ENCODE measurements at places on chromosomes 7 and 10.

DNA sequence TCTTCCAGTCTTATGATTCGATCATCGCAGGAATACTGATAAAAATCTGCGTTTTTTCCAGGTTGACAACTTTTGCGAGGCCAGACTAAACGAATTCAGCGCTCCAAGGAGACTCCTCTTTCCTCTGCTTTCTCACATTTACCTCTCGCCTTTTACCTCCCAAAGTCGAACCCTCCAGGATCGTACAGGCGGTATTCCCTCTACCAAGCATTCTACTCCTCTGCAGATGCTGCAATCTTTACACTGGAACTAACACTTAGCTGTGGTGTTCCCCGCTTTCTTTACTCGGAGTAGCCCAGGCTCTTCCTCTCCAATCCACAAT lies 449 bp downstream of the NUDT5 start:
- ATAC-seq = peak; percentile 36

DNA sequence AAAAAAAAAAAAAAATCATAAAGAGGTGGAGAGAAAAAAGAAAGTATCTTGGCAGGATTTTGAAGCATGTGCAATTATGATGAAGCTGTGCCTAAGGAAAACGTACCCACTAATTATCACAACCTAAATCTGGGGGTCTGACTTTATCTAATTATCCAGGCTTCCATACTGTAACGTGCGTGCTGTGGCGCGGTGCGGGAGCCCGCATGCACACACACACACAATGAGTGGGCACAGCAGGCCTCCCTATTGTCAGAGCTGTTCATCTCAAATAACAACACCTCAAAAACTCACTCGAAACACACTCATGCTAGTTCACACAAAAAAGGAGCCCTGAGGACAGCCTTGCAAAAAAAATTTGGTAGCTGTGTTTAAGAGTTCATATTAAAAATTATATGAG lies 31.9 kb downstream of the BEND7 start:
- ATAC-seq = no peak

DNA sequence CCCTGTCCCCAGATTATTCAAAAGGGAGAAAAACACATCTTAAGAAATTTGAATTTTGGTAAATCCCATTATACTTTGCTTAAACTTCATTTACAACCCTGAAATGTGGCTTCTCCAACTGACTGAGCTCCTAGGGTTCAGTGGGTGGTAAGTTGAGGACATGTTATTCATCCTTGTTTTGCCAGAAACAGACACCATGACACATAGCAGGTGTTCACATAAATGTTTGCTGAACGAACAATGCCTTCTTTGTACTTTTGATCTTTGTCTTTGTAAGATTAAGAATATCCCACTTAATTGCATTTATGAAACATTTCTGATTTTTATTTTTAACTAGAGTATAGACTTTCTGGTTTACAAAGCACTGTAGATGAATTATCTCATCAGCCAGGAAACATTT lies 209.7 kb downstream of the GPAM start:
- no peak for ATAC-seq

DNA sequence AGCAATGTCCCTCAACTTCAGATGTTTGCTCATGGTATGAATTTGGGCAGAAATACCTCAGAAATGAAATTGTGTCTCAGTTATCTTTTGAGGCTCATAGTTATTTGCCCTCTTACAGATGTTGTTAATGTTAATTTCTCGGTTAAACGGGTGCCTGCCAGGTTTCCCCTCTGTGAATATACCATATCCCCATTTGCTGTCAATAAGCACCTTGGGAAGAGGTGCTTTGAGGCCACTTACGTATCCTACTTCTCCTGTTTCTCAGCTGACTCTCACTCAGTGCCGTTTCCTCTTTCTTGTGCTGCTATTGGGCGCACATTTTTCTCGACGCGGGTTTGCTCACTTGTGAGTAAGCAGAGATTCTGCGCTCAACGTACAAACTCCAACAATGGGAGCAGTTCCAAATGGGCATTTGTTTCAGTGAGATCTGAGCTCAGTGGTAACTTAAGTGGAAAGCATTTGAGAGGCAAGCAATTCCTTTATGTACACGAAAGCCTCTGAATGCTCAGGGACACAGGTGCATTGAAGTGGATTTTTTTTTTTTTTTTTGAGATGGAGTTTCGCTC lies 34.8 kb upstream of the JAKMIP3 start:
- no peak for ATAC-seq

- ATAC-seq = no peak
Measured at GRCh38 chr10:89294721-89295239, 7.1 kb upstream of the IFIT2 start.

GRCh38 chr7:50627824-50628361 lies 62.7 kb upstream of the DDC start:
- no peak for ATAC-seq

GRCh38 chr10:62528441-62528840 lies 154.3 kb downstream of the ZNF365 start:
- ATAC-seq = no peak

- ATAC-seq = no peak
Measured at GRCh38 chr7:138478499-138478908, 18.4 kb downstream of the TRIM24 start.

DNA sequence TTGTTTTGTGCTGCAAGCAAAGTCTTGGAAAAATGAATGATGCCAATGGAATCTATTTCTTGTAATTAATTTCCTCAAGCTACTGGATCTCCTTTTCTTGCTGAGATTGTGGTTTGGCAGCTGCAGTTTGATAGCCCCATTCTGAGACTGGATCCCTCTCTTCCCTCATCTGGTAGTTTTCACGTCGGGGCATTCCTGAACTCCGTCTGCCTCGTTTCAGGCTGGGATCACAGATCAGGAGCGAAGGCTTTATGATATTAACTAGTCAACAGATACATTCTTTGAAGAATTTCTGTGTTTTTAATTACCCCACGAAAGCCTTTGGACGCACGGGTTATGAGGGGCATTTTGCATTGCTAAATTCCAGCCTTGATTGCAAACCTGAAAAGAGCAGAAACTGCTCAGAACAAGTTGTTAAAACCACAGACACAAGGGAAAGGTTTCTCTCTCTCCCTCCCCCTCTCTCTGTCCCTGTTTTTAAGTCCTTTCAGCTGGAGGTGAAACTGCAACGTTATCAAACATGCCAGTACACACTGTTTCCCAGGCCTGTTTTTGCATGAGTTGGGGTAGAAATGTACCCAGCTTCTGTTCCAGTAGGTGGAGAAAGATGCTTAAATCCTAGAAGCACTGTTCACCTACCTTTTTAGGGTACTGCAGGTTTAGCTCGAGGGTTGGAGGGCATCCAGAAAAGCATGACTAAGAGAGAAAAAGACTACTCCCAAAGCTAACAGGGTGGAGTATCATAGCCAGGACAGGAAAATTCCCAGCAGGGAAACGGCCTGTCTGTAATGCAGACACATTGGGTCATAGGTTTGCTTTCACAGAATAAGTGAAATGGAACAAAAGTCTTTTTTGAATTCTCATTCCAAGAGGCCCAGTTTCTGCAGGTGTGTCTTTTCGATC lies 124.3 kb downstream of the CUX1 start:
- peak; percentile 88 for ATAC-seq

- ATAC-seq = peak; percentile 8
Measured at GRCh38 chr10:72174297-72174662, 41.5 kb upstream of the ANAPC16 start.

- ATAC-seq = no peak
Measured at GRCh38 chr7:55504967-55505658, 67.2 kb downstream of the VOPP1 start.

DNA sequence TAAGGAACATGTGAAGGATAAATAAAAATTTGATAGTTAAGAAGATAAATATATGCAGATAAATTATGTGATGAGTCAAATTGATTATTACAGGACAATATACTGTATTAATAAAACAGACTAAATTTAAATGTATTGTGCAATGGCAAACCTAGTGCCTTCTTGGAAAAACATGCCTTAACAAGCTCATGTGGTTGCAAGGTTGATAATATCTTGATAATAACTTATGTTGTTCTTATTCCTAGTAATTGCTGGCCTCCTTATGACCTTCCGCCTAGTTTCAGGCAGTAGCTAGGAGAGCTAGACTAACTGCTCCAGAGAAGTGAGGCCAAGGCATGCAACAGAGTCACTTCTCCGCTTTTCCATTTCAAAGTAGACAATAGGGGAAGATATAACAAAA lies 7.6 kb upstream of the RAB11FIP2 start:
- no peak for ATAC-seq

- ATAC-seq = no peak
Measured at GRCh38 chr7:138036135-138036534, 34.2 kb upstream of the CREB3L2 start.

GRCh38 chr10:112092519-112092918 lies 91.0 kb downstream of the GPAM start:
- ATAC-seq = no peak

DNA sequence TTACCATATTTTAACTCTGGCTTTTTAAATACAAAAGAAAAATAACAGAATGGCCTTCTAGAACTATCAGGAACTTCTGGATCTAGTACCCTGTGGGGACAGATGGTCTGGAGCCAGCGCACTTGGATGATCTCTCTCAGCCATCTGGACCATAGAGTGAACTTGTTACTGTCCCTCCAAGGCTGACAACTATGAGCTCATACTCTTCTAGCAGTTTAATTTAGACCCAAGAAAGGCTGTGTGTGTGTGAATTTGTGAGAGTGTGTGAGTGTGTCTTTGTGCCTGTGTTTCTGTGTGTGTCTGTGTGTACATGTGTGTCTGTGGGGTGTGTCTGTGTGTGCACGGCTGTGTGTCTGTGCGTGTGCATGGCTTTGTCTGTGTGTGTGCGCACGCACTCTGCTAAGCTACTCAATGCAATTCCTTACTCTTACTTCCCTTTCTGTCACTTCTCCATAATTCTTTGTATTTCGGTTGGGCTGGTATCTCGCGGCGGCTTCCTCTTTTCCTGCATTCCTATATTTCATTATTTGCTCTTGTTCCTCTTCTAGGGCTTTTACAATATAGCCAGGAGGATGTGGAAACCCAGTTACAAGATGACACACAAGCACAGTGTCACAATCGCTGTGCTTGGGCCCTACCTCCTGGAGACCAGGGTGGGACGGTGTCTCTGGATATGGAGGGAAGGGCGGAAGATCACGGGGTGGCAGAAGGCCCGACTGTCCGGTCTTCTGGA lies 51.9 kb downstream of the IKZF1 start:
- no peak for ATAC-seq

- peak; percentile 16 for ATAC-seq
Measured at GRCh38 chr10:72244573-72245038, 28.5 kb upstream of the ASCC1 start.

GRCh38 chr10:63703113-63703670 lies 182.0 kb downstream of the REEP3 start:
- no peak for ATAC-seq

DNA sequence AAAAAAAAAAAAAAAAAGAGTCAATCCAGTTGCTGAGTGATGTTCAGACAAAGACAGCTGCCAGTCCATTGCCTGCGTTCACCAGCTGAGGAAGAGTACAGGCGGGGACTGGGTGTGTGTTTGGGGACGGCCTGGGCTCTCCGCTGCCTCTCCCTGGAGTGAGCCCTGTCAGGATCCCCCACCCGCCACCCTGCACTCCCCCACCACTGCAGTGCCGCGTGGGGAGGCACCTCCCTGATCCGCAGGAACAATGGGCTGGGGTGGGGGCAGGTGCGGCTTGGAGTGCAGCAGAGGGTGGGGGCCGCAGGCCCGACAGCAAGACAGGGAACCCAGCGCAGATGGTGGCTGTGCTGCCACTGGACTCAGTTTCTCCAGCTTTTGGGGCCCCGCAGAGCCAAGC lies 1.4 kb downstream of the HSPA12A start:
- ATAC-seq = no peak

- ATAC-seq = no peak
Measured at GRCh38 chr7:101664893-101665471, 35.9 kb upstream of the MYL10 start.

DNA sequence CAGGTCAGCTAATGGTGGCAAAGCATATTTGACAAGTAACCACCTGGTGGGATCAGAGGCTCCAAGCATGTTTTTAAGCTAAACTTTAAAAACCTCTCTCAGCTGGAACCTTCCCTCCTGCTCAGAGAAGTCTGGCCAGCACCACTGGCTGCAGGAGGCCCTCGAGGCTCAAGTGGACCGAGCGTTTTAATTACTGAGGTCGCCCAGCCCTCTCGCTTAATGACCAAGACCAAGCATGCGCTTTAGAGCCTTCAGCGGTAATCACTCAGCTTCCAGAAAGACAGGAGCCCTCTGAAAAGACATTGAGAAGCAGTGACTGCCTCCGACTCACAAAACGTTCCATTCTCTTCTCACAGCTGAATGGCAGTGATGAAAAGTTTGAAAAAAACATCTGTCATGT lies 383.4 kb upstream of the ADARB2 start:
- ATAC-seq = no peak

DNA sequence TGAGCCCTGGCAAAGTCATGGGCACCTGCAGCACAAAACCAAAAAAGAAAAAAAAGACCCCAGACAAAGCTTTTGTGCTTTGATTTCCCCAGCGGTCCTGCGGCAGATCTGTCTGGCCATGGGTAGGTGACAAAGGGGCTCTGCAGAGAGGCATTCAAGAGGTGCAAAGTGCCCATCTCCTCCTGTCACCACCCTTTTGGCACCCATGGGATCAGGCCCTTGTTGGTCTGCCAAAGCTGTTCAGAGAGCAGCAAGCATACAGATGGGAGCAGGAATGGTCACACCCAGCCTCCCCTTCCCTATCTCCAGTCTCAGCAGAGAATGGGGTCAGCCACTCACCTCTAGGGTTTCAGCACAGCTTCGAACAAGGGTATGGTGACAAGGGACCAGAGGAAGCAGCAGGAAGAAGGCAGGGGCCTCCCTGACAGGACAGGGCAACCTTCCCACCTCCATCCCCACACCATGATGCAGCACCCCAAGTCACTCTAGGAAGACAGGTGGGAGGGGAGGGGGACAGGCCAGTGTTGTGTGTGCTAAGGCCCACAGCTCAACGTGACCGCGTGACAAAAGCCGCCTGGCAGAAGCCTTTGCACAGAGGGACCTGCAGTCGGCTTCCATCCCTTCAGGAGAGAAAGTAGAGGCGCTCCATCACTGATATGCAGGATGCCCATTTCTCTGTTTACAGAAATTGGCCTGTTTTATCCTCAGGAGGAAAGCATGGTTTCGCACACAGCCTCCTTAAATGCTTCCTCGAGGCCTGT lies 6.3 kb downstream of the CAMK2G start:
- ATAC-seq = no peak

DNA sequence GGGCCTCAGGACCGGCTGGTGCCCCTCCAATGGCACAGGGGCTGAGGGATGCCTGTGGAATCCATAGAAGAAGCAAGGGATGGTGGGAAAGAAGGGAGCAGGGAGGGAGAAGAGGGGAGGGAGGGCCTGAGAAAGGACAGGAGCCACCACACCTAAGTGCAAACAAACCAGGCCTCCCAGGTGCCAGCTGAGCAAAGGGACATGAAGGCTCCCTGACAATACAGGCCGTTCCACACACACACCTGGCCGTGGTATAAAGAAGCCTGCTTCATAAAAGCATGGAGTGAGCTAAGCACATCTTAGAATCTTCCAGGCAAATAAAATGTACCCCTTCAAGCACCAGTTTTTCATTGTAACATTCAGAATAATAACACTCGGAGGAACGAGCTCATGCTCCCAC lies 54.0 kb downstream of the OAT start:
- no peak for ATAC-seq

DNA sequence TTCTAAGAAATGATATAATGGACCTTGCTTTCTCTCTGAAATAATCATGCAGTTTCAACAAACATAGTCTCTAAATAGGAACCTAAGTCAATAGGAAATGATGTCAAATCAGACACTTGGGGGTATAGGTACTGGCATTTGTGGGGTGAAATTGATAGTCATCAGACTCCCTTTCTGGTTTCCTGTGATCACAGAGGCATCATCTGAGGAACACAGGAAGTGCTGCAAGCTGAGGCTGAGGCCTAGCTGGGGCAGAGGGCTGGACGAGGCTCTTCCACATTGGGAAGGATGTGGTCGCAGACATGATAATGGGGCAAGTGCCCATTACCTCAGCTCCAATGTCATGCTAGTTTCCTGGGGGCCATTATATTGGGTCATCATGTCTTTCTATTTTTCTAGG lies 33.5 kb upstream of the TARP start:
- no peak for ATAC-seq

Measured in SK-N-SH treated with all-trans-retinoic acid at 6 μM for 48 hours (cell line).